ENCODE measurements at places on chromosomes 5 and 9.

DNA sequence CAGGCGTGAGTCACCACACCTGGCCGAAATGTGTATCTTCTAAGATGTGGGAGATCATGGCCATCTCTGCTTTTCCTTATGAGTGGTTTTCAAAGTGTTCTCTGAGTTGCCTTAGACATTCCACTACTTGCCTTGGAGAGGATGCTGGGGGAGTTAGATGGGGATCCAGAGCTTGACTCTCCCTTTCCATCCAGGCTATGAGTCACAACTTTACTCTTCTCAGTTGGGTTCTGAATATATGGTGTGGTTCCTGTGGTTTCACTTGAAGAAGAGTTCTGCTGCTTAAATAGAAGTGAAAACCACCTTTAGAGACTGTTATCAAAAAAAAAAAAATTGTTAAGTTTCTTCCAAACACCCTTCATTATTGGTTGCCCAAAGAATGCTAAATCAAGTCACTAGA lies 217.6 kb downstream of the ZNF608 start:
- no peak for DNase-seq

DNA sequence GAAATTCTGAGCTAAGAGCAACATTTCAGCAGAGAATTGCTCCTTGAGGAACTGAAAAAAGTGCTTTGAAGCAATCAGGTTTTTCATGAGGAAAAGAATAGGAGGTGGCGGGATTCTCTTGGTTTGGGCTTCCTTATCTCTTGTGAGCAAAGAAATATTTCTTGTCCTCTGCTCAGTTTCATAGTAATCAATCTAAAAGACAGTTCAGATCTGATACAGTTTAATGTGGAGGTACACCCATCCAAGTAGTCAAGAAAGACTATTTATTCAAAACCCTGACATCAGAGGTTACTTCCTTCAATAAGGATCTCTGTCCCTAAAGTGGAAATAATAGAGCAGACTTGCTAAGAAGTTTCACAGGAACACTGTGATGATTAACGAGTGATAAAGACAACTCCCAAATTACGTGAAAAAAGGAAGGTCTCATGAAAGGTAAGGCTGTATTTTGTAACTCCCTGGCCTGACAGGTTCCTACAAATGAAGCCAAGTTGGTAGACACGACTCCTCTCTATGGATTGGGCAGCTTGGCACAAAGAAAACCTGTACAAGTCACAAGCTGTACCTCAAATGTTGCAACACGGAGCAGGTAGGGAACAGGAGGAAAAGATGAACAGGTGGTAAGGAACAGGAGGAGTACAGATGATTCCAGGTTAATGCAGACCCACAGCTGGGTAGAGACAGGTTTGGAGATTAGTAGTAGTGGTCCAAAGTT lies 94.1 kb downstream of the SUSD1 start:
- DNase-seq = no peak

DNA sequence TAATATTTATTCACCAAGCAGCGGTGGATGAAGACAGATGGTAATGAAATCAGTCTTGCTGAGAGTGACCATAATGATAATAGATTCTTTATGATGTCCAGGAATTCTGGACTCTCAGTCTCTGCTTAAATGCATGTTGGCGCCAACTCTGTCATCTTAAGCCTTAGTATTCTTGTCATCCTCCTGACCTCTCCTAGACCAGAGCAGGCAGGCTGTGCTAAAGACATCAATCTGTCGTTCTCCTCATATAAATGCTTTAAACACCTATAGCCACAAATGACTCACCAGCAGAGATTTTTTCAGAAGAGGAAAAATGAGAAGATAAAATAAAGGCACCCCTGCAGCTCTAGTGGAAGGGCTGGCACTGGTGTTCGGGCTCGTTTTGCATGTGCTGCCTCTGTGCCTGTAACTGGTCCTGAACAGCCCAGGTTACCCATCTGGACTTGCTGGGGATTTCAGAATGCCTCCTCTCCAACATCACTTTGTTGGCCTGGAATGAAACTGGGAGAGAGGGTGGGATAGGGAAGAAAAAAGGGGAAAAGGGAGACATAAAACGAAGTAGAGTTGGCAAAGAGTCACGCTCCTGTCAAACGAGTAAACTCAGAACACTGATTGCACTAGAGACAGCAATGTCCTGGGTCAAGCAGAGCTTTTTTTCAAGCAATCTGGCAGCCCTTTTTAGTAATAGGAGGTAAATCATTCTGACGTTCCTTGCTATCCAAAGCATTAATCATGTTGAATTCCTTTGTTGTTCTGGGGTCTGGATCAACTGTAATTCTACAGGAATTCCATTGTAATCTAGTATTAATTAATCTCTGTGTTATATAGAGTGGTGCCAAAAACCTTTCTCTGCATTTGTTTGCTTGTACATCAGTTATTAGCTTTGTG lies 195.5 kb upstream of the CLINT1 start:
- DNase-seq = no peak

GRCh38 chr9:34380511-34381315 lies 4.0 kb upstream of the MYORG start:
- peak; percentile 8 for DNase-seq

GRCh38 chr9:89877051-89878002 lies 272.5 kb downstream of the GADD45G start:
- no peak for DNase-seq

GRCh38 chr9:4762886-4763541 lies 22.0 kb upstream of the AK3 start:
- DNase-seq = no peak

GRCh38 chr9:136307215-136307750 lies 3.4 kb upstream of the CCDC187 start:
- no peak for DNase-seq

DNA sequence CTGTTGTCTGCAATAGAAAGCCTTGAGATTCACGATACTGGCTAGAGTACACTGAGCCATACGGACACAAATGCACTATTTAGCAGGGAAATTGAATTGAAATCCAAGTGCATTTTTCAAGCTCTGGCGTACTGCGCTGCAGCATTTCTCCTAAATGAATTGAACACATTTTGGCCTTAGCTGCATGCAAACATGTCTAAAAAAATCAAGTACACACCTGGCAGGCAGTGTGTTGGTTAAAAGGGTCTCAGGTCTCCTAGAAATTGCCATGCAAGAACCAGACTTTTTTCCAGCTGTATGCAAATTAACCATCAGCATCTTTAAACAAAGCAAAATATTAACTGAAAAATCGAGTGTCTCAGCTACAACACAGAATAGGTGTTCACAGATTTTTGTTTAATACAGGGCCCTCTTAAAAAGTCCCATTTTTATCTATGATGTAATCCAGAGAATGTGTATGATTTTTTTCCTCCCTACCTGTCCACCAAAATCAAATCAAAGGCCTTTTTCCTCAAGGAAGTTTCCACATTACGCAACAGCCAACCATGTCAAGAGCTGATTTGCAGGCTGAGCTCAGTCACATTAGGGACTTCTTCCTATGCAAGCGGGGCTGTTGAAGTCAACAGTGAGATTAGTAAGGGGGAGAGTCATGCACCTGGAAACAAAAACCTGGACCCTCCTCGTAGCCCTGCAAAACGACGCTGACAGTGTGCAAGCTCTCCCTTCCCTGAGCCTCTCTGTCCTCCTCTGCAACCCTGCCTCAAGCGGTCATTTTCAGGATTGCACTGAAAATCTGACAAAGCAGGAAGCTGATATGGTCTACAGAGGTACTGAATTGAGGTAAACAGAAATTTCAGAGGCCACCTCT lies 14.1 kb upstream of the SFXN1 start:
- no peak for DNase-seq

DNA sequence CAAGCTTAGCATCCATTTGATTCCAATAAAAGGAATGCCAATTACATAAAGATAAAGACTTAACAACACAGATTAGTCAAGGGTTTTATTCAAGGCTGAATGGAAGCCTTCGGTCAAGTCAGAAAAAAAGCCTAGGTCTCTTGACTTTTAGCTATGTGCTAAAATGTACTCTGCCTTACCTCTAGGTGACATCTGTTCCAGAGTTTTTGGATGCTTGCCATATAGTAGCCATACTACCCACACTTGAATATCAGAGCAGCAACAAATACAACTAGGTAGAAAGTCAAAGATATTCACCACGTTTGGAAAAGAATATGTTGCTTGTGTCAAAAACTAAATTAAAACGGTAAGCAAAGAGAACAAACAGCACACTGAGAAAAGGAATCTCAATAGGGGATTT lies 484.7 kb downstream of the ELAVL2 start:
- no peak for DNase-seq

DNA sequence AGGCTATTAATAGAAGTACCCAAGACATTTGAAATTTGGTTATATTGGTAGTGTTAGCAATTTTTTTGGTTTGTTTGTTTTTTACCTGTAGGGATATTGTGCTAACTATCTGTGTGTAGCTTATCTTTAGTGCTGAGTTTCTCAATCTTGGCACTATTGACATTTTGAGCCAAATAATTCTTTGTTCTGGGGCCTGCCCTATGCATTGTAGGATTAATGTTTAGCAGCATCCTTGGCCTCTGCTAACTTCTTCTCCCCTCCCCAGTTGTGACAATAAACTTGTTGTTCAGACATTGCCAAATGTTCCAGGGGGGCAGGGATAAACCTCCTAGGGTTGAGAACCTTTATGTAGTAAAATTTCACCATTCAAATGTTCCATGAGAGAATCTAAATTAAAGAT lies 4.0 kb downstream of the FBXO4 start:
- no peak for DNase-seq

GRCh38 chr5:91641730-91642350 lies 258.7 kb upstream of the ARRDC3 start:
- peak; percentile 3 for DNase-seq

DNA sequence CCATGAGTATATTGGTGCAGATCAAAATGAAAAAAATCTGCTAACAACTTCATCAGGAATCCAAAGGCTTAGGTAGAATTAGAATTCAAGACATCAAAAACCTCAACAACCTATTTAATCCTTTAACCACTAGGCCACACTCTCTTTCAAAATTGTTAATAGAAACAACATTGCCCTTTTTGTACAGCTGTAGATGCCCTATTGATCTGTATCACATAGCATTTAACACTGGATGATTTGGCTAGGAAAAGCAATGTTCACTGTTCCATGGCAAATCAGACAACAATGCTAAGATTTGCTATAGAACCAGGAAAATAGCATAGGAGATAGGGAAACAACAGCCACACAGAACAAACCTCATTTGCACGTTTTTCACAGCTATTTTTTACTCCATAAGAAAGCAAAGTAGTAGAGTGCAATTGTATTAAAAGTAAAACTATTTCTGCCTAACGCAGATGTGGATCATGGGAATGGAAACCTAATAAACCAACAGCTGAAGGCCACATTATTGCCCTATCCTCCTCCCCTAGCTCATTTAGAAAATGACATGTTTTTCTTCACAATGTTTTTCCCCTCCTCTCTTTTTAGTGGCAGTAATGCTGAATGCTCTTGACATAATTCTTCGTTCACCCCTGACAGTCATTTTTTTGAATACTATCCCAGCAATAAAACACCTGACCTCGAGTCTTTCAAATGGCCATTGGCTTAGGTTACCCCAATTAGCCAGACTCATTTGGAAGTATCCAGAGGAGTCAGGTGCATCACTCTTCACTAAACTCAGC lies 373.0 kb upstream of the CCNH start:
- no peak for DNase-seq

DNA sequence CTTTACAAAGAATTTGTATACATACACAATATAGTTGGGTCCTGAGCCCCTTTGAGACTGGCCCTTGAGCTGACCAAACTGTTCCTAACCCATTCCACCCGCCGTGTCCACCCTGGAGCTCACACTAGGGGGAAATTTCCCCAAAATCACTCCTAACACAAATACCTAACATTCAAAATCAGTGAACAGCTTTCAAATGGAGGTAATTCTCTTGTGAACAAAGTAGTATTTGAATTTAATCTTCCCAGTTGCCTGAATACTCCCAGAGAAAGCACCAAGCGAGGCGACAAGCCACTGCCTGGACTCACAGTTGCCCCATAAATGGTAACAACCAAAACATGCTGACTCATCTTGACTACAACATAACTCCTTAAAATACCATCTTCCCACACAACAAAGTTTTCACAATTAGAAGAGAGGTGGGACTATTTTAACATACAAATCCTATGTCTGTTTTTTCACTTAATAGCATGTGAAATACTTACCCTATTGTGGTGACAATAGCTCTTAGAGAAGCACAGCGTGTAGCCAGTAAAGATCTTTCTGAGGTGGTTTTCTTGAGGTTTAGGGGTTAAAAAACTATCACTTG lies 31.7 kb upstream of the SCAMP1 start:
- peak; percentile 4 for DNase-seq

DNA sequence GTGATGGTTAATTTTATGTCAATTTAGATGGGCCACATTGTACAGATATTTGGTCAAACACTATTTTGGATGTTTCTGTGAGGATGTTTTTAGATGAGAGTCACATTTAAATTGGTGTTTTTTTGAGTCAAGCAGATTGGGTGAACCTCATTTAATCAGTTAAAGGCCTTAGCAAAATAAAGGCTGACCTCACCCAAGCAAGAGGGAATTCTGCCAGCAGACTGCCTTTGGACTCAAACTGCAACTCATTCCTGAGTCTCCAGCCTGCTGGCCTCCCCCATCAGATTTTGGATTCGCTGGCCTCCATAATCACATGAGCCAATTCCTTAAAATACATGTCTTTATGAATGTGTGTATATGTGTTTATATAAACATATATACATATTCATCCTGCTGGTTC lies 282.7 kb upstream of the POU5F2 start:
- no peak for DNase-seq

GRCh38 chr9:87422999-87423398 lies 74.7 kb upstream of the DAPK1 start:
- DNase-seq = no peak

DNA sequence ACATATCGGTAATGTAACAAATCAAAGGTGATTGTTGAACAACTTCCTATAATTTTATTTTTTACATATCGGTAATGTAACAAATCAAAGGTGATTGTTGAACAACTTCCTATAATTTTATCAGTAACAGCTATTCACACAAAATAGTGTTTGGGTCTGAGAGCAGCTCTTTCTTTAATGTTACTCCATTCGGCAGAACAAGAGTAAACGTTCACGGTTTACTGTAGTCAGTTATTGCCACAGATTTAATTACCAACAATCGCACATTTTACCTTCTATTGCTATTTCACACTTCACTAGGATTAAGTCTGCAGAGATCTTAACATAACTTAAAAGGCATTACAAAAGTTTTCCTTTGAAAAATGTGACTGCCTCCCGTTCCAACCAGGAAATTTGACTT lies 6.4 kb downstream of the GNAQ start:
- no peak for DNase-seq

DNA sequence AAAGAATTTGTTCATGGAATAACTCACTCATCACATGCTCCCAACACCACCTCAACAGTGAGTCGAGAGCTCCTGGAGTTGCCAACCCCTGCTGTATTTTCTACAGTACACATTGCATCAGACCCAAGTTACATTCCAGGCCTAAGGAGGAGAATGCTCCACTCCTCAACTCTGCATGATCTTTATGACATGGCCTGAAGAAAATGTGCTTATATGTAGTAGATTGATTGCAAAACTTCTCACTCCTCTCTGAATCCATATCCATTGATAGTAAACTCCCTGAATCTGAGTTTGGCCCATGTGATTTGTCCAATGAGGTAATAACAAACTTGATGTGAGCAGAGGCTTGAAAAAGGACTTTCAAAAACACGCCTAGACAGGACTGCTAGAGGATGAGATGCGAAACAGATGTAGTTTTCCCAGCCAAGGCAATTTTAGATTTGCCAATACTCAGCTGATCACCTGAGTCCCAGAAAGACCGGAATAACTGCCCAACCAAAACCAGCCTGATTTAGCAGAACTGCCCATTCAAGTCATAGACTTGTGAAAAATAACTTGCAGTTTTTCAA lies 29.0 kb upstream of the PAPPA start:
- no peak for DNase-seq
